ENCODE measurements at places on chromosomes 2 and 18.
A peak's percentile ranks its signal among the peaks of the same experiment; 100 is the strongest.

GRCh38 chr2:55511508-55512124 lies 7.9 kb upstream of the CFAP36 start:
- DNase-seq: peak; percentile 78

DNA sequence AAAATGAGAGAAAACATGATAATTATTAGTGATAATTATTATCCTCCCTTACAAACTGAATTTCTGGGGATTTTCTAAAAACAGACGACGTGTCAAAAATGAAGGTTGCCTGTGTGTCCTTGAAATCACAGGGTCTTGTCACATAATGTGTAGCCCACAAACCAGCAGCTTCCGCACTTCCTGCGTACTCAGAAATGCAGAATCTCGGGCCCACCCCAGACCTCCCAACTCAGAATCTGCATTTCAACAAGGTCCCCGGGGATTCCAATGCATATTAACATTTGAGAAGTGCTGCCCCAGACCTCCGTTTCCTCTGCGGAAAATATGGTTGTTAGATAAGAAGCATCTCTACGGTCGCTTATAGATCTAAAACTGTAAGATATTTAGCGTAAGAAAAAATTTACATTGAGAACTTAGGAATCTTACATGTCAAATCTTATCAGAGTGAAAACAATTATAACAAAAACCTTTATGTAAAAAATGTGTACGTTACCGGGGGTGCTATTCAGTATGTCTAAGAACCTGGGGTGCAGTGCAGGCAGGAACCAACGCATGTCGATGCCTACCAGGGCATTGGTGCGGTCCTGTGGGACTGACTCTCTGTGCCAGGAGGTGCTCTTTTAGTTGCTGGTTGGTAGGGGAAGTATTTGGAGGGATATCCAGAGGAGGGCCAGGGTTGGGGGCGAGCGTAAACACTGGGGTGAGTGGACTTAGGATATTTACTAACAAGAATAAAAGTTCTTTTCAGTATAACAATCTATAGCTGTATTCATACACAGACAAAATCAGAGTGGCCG lies 15.2 kb downstream of the CDKL4 start:
- no peak for DNase-seq

DNA sequence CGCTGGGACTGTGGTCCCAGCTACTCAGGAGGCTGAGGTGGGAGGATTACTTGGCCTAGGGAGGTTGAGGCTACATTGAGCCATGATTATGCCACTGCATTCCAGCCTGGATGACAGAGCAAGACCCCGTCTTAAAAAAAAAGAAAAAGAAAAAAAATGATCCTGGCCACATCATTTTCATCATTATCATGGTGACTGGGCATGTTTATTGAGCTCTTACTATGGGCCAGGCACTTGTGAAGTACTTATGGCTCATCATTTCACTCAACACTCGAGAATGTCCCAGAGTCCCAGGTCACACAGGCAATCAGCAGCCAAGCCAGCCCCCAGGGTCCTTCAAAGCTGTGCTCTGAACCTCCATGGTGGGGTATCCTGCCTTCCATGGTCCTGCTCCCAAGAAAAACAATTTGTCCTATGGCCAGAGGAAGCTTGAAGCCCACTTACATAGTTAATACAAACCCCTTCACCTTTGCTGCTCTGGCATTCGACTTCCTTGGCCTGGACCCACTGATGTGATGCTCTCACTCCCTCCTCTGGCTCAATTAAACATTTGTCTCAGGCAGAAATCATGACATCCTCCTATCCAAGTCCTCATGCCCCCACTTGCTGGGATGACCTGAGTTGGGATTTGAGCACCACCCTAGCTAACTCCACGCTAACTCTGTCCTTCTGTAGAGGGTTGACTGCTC lies 3.8 kb upstream of the CNNM4 start:
- DNase-seq: no peak

- DNase-seq: no peak
These were observed 1.5 kb downstream of the LBX2 start for GRCh38 chr2:74497777-74498499.

DNA sequence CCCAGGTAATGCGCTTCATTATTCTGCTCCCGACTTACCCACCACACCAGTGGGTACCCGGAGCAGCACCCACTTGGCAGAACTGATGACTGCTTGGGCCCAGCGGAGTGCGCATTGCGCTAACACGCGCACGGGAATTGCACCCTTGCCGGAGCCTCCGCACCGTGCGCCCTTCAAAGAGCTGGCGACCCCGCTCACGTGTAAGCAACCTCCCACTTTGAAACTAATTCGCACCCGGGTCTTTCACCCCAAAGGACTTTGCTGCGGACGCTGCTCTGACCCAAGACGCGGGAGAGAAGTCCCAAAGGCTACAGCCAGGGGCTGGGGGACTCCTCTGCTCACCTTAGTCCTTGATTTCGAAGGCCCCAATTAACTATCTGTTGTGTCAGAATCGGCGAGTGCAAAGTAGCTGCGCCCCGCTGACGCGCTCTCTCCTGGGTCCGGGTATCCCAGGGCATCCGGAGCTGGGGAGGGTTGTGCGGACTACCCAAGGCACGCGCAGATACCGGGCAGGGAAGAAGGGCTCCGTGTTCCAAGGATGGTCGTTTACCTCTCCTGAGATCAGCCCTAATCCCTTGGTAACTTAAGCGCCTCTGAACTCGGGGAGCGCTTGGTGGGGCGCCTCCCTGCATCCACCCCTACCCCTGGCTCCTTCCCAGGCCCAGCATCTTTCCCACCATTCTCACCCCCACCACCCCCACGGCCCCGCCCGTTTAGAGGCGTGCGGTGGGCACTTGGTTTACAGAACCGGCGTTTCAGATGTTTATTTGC lies 13.1 kb upstream of the SATB2 start:
- DNase-seq: no peak

- DNase-seq: no peak
These were observed 5.8 kb upstream of the MRPL33 start for GRCh38 chr2:27765621-27766286.

- DNase-seq: peak; percentile 69
These were observed 891 bp downstream of the KDM3A start for GRCh38 chr2:86441882-86442641.

- DNase-seq: no peak
These were observed 28.0 kb upstream of the SMIM21 start for GRCh38 chr18:75455249-75456198.

DNA sequence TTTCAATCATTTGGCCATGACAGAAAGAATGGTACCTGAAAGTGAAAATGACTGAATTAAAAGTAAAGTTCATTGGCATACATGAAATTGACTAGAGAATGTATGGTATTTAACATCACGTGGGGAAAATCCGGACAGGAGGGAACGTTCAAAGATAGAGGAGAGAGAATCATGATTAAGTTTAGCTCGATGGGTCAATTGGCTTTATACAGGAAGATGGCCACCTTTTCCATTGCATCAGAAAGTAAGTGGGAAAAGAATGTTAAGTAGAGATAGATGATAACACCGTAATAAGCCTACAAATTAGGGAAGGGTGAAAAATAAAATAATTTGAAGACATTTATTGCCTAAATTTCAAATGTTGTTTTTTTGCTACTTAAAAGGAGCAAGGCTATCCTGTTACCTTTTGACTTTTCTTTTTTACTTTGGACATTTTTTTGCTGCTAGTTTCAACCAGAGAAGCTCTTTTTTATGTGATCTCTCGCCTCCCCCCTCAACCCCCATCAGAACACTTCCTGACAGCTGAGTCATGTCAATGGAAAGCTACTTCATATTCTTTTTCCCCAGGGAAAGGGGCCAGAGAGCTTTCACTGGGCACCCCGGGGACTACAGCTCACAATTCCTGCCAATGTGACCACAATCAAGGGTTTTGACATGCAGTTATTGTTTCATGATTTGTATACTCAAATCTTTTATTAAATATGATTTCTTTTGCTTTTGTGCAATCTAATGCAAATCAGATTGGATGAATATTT lies 767 bp upstream of the CCDC102B start:
- DNase-seq: no peak

DNA sequence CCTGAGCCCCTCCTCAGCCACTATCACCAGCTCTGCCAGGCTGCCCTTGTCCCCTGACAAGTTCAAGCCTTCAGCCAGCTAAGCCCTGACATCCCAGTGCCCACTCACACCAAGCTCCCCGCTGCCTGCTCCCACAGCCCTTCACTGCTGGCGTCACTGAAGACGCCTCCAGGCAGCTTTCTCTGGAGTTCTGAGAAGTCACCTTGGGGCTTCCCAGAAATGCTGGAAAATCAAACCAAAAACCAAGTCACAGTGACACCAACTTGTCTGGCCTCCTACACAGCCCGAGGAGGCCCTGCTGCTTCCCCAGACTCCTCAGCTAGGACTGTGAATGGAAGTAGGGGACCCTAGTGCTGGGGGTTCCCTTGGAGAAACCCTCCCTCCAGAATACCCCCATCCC lies 2.2 kb upstream of the TNS1 start:
- no peak for DNase-seq

GRCh38 chr18:61754039-61754583 lies 138.7 kb downstream of the RNF152 start:
- peak; percentile 80 for DNase-seq

DNA sequence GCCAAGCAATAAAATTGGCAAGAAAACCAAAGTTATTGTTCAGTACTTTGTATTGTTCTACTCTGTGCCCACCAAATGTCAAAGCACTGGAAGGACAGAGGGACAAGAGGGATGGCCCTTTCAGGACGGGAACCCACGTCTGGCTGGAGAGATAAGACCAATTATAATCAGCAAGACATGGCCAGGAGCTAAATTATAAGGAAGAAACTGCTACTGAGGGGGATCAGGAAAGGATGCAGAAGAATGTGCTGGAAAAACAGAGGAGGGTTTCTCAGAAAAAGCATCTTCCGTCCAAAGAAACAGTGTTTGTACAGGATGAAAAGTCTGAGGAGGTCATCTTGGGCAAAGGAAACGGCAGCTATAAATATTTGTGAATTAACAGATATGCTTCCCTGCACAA lies 46.4 kb upstream of the NARS1 start:
- no peak for DNase-seq

- no peak for DNase-seq
These were observed 4.4 kb upstream of the ACTG2 start for GRCh38 chr2:73888388-73888787.

DNA sequence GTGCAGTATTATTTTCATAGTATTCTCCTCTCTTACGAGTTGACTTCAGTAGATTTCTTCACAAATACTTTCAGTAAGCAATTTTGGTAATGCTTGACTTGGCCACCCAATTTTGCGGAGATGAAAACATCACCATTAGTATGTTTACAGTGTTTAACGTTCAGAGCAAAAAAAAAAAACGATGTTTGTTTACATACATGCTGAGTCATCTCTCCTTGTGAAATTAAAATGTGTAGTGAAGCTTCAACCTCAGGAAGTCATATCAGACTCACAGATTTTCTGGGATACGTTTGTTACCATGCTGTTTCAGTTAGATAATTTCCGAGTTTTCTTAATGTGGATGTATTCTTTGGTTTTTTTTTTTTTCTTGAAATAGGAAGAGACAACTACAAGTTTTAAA lies 100.1 kb downstream of the CTNNA2 start:
- no peak for DNase-seq

GRCh38 chr2:43773876-43774613 lies at the start of gene DYNC2LI1:
TSS of gene DYNC2LI1 (plus strand) at chr2:43774039. CDS start at chr2:43774139, 100 bp downstream.
- DNase-seq: peak; percentile 94

DNA sequence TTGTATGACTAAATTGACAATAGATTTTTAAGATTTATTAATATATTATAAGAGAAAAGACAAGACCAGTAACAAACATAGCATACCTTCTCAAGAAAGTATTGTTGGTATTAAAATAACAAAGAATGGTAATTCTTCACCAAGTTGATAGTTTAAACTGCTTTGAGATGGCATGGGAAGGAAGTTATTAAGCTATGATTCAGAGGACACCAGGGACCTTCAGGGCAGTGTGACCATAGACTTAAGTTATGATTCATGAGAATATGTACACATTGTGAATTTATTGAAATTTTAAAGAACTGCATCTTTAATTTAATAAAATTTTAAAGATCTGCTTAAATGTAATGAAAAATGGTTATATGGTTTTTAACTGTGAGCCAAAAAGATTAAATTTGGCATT lies 205.7 kb downstream of the DSEL start:
- no peak for DNase-seq

GRCh38 chr2:144875290-144875969 lies 355.5 kb upstream of the ZEB2 start:
- DNase-seq: no peak

DNA sequence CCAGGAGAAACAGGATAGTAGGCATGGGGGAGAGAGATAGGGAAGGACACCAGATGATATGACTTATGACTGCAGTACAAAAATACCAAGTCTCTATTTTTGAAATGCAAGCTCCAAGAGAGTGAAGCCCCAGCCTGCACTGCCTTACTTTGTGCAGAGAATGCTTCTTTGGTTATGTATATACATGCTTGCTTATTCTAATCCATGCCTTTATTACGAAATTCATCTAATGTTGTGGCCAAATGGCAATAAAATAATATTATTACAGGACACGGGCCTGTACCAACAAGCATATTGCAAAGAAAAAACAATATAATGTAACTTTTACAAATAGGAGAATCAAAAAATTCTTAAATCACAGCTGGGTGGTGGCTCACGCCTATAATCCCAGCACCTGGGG lies 110.8 kb downstream of the BCL11A start:
- no peak for DNase-seq

DNA sequence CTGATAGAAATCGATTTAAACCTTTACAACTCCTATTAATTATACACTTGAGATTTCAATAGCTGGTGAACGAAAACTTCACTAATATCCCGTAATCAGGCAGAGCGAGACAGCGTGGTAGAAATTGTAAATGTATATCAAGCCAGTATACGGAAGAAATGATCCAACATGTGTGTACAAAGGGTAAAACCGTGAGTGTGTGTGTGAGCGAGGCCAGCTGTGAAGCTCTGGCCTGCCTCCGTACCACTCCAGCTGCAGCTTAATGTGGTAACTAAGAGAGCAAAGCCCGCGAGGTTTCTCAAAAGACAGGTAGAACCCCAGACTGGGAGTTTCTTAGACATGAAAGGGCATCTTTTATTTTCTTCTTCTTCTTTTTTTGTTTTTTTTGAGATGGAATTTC lies 52.3 kb upstream of the ZNF516 start:
- DNase-seq: no peak

DNA sequence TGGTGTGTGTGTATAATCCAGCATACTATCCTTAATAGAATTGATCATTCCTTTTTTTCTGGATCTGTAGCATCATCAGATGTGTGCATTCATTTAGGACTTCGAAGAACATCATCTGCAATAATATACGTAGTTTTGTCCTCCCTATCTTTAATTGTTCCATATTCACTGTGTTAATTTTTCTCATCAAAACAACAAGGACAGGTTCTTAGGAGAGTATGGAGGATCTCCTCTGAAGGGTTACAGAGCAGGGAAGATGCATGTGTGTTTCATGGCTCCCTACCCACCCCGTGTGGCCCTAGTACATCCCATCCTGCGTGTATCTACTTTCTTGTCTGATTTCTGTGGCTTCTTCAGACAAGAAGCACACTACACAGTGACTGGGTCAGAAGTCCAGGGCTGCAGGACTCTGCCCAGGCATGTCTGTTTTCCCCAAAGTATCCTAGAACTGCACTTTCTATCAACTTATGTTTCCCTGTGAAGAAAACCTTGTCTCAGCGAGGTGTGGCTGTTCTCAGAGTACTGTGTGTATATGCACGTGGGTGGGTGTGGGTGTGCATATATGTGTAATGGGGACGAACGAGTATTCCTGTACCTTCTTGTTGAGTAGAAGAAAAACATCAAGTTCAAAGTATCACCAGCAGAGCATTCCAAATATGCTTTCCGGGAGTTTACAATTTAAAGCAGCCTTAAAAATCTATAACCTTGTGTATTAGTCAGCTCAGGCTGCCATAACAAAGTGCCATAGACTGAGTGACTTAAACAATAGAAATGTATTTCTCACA lies 220.4 kb upstream of the FOSL2 start:
- no peak for DNase-seq

- no peak for DNase-seq
These were observed 17.2 kb downstream of the ATP8B1 start for GRCh38 chr18:57785751-57786437.

Measured in NCI-H82 (cell line).